Activated CD4-positive, alpha-beta memory T cell treated with anti-CD3 and anti-CD28 coated beads, Interleukin-2, amount 10 ng/mL, durations not matched to agents 7 days and 5 days (primary cell): ENCODE measurements at places on chromosomes 5 and 9. TPM values are rescaled to one million over a fixed set of nuclear protein-coding genes. Genes with fewer than 3 reads are reported as not detected.
A peak's percentile ranks its signal among the peaks of the same experiment; 100 is the strongest.

GRCh38 chr9:61671276-61671973 lies 481.6 kb downstream of the SPATA31A7 start:
- peak; percentile 10 for DNase-seq
- H3K36me3 ChIP-seq = peaks cover 7% of the 10 kb centered on the region
- no peaks in the 10 kb centered on the region for H3K4me1 ChIP-seq
- H3K27me3 ChIP-seq = no peaks in the 10 kb centered on the region
- H3K4me3 ChIP-seq = no peak overlapping the region

TLR4 gene
- total RNA-seq = 0.20 TPM

GRCh38 chr5:58462154-58462553 lies 2.3 kb upstream of the PLK2 start:
- H3K27ac ChIP-seq = no peak overlapping the region
- peaks cover 18% of the 10 kb centered on the region for H3K27me3 ChIP-seq
- H3K4me1 ChIP-seq = peaks cover 37% of the 10 kb centered on the region
- DNase-seq = no peak
- no peak overlapping the region for H3K4me3 ChIP-seq

GRCh38 chr5:91024727-91025126 lies 358.4 kb downstream of the ARRDC3 start:
- H3K27me3 ChIP-seq = peaks cover 12% of the 10 kb centered on the region
- H3K36me3 ChIP-seq = no peaks in the 10 kb centered on the region
- H3K4me3 ChIP-seq = no peak overlapping the region
- H3K4me1 ChIP-seq = no peaks in the 10 kb centered on the region
- DNase-seq = no peak
- no peak overlapping the region for H3K27ac ChIP-seq

FCN2 gene
- not detected for total RNA-seq

GRCh38 chr9:105242557-105242956 lies 1.9 kb upstream of the SLC44A1 start:
- H3K4me1 ChIP-seq = peaks cover 18% of the 10 kb centered on the region
- no peaks in the 10 kb centered on the region for H3K36me3 ChIP-seq
- DNase-seq = no peak
- no peak overlapping the region for H3K27ac ChIP-seq
- H3K27me3 ChIP-seq = peaks cover 57% of the 10 kb centered on the region

CCDC187 gene
- not detected for total RNA-seq

GRCh38 chr5:1746371-1747078 lies 53.1 kb downstream of the MRPL36 start:
- H3K36me3 ChIP-seq = no peaks in the 10 kb centered on the region
- DNase-seq = no peak
- H3K27ac ChIP-seq = no peak overlapping the region
- H3K4me3 ChIP-seq = no peak overlapping the region
- H3K27me3 ChIP-seq = peaks cover 13% of the 10 kb centered on the region

DNA sequence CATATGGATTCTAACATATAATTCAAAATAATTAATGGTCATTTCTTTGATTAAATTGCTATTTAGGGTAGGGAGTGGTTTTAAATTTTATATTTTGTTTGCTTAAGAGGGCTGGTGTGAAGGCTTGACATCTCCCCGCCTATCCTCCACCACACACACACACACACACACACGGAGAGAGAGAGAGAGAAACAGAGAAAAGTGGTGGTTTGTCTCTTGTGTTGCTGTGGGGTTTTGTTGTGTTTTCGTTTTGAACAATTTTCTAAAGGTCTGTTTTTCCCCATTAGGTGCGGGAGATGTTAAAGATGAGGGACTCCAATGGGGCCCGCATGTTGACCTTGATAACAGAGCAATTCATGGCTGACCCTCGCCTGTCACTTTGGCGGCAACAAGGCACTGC lies 161.9 kb downstream of the ZSWIM6 start:
- no peaks in the 10 kb centered on the region for H3K4me1 ChIP-seq
- H3K4me3 ChIP-seq = no peak overlapping the region
- H3K27me3 ChIP-seq = no peaks in the 10 kb centered on the region
- DNase-seq = no peak

- no peaks in the 10 kb centered on the region for H3K27me3 ChIP-seq
- no peaks in the 10 kb centered on the region for H3K36me3 ChIP-seq
- peak overlapping the region; percentile 77 for H3K4me3 ChIP-seq
- no peak for DNase-seq
- H3K4me1 ChIP-seq = peaks cover 47% of the 10 kb centered on the region
- H3K27ac ChIP-seq = peak overlapping the region; percentile 84
These were observed 9.8 kb upstream of the ERAP1 start for GRCh38 chr5:96817506-96817905.

GRCh38 chr9:112354081-112354743 lies 20.8 kb upstream of the PTBP3 start:
- H3K4me3 ChIP-seq = no peak overlapping the region
- no peak overlapping the region for H3K27ac ChIP-seq

GRCh38 chr5:17289681-17290539 lies 72.5 kb downstream of the BASP1 start:
- no peak overlapping the region for H3K27ac ChIP-seq
- H3K36me3 ChIP-seq = no peaks in the 10 kb centered on the region

CATSPER3 gene
- 0.55 TPM for total RNA-seq

DNA sequence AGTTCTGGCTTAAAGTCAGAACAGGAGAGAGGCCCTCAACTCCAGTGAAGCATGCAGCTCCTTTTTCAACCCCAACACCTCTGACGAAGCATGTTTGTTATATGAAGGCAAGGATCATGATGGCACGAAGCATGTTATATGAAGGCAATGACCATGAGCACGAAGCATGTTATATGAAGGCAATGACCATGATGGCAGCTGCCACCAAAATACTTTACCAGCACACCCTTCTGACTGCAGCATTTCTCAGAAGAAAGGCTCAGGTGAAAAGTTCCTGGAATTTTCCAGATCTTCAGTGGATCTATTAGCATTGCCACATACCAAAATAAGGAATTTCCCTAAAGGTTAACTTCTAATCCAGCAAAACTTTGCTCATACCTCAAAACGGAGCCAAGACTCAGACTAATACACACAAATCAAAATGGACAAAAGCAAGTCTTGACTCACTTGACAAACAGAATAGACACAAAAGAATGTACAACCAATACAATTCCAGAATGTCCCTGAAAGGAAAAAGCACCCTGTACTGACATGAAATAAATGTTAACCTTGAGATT lies 217.4 kb downstream of the FANCC start:
- no peaks in the 10 kb centered on the region for H3K27me3 ChIP-seq
- no peaks in the 10 kb centered on the region for H3K4me1 ChIP-seq
- H3K36me3 ChIP-seq = no peaks in the 10 kb centered on the region
- H3K27ac ChIP-seq = no peak overlapping the region
- H3K4me3 ChIP-seq = no peak overlapping the region

DNA sequence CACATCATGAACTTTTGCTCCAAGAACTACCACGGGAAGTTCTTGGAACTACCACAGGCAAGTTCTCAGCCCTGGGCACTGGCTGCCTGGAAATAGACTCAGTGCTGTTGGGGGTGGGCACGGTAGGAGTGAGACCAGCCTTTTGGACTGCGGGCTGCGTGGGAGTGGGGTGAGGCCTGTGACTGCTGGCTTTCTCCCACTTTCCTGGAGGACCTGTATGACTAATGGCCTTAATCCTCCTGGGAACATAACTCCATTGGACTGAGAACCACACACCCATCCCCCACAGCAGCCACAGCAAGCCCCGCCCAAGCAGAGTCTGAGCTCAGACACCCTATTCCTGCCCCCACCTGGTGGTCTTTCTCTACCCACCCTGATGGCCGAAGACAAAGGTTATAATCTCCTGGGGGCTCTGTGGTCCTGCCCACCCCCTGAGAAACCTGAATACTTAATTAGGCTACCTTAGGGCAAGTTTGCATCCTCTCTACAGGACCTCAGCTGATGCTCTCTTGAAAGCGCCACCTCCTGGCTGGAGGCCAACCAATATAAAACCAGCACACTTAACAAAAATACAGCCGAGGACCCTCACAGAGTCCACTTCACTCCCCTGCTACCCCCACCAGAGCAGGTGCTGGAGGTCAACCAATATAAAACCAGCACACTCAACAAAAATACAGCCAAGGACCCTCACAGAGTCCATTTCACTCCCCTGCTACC lies 112.6 kb downstream of the CACNA1B start:
- H3K27me3 ChIP-seq = peaks cover 38% of the 10 kb centered on the region
- no peak overlapping the region for H3K4me3 ChIP-seq
- H3K27ac ChIP-seq = no peak overlapping the region
- peak; percentile 8 for DNase-seq
- no peaks in the 10 kb centered on the region for H3K36me3 ChIP-seq

TNC gene
- total RNA-seq = 0.03 TPM

GRCh38 chr9:93830606-93831005 lies 124.5 kb downstream of the BARX1 start:
- H3K27ac ChIP-seq = no peak overlapping the region
- H3K36me3 ChIP-seq = no peaks in the 10 kb centered on the region
- H3K4me3 ChIP-seq = no peak overlapping the region
- H3K27me3 ChIP-seq = peaks cover 32% of the 10 kb centered on the region

C5orf46 gene
- not detected for total RNA-seq

DNA sequence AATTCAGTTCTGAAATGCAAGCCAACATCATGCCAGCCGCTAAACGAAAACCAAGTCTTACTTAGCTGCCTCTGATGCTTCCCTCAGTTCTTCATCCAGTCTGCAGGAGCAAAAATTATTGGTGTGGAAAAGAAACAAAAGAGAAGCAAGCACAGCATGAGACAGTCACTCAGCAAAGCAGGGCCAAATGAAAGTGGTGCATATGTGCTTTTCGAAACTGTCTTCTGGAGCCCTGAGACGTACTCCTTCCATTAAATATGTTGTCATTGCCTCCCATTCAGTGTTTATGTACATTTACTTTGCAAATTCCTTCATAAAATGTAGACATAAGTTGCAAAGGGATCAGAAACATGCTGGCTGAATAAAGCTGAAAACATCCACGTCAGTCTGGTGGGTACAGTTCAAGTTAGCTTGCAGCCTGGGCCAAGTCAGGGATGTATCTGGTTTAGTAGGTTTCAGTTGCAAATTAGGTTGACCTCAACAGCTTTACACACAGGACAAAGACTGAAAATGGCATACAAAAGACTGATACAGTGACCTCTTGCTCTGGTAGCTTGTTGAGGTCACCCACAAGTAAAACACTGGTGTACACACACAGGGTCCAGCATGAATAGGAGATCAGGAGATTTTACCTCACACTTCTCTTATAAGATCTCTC lies 139.7 kb upstream of the PCA3 start:
- no peaks in the 10 kb centered on the region for H3K36me3 ChIP-seq
- no peak overlapping the region for H3K4me3 ChIP-seq
- no peak for DNase-seq
- H3K27me3 ChIP-seq = peaks cover 5% of the 10 kb centered on the region

STING1 gene
- 277 TPM for total RNA-seq

DNA sequence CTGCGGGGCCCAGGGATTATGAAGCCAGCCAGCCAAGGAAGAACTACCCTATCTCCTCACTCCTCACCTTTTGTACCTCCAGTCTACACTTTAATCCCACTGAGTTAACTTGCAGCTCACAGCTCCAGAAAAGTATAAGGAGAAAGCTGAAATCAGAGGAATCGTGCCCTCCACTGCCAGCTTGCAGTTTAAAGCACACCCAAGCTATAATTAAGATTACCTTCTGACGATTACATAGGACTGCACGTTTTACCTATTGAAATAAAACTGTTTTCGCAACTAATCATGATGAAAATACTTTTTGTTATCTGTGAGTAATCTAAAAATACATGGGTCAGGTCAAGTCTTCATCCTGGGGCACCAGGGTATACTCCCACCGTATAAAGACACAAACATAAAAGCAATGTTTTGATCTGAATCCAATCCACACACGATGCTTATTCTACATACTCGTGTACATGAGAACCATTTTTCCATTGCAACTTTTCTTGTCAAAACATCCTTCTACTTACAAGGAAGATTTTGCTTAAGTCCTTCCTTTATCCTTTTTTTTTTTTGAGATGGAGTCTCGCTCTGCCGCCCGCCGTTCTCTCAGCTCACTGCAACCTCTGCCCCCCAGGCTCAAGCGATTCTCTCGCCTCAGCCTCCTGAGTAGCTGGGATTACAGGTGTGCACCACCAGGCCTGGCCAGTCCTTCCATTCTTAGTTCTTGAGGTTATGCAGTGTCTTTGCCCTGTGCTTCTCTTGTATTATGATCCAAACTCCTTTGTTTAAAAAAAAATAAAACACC lies 7.6 kb downstream of the RPL37 start:
- DNase-seq = no peak
- no peak overlapping the region for H3K27ac ChIP-seq
- H3K4me1 ChIP-seq = peaks cover 32% of the 10 kb centered on the region
- H3K27me3 ChIP-seq = no peaks in the 10 kb centered on the region
